ENCODE measurements at places on chromosomes 3 and 15.

DNA sequence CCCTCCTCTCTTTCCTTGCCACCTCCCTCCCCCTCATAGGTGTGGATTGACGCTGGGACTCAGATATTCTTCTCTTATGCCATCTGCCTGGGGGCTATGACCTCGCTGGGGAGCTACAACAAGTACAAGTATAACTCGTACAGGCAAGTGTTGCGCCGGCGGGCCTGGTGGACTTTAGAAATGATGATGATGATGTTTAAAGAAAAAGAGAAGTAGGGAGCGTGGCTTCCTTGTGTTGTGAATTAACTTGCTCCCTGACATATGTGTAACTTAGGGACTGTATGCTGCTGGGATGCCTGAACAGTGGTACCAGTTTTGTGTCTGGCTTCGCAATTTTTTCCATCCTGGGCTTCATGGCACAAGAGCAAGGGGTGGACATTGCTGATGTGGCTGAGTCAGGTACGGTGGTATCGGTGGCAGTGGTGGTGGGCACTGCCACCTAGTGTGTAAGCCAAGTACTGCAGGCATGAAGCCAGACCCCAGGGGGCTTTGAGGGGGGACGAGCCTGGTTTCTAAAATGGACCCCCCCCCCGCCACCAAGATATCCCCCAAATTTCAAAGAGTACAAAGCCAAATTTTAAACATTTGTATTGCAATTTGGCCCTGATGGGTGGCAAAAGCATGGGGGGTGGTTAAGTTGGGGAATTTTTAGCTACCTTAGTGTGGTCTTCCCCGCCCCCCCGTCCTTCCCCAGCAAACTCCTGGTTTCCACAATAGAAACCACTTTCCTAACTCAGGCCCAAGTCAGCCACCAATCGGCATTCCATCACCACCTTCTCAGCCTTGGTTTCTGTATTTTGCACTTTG lies 65.6 kb downstream of the SLC6A6 start:
- DNase-seq = no peak

- peak; percentile 55 for DNase-seq
Measured at GRCh38 chr3:146250449-146251382, at the start of gene PLSCR4. PLSCR4 (minus strand) TSS chr3:146251105; CDS start chr3:146222071, 29,034 bp downstream.

DNA sequence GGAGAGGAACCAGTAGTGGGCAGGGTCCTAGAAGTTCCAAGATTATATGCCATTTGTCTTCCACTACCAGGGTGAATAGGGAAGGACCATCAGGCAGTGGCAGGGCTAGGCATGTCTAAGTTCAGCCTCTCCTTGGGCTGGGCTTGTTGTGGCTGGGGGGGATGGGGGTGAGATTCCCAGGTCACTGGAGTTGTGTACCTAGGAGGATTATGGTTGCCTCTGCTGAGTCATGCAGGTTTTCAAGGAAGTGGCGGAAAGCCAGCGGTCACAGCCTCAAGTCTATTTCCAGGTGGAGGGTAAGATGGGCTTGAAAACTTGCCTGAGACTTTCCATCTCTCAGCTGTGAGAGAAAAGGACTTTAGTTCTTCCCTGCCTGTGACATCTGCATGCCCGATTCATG lies 1407.1 kb downstream of the SI start:
- DNase-seq = no peak

DNA sequence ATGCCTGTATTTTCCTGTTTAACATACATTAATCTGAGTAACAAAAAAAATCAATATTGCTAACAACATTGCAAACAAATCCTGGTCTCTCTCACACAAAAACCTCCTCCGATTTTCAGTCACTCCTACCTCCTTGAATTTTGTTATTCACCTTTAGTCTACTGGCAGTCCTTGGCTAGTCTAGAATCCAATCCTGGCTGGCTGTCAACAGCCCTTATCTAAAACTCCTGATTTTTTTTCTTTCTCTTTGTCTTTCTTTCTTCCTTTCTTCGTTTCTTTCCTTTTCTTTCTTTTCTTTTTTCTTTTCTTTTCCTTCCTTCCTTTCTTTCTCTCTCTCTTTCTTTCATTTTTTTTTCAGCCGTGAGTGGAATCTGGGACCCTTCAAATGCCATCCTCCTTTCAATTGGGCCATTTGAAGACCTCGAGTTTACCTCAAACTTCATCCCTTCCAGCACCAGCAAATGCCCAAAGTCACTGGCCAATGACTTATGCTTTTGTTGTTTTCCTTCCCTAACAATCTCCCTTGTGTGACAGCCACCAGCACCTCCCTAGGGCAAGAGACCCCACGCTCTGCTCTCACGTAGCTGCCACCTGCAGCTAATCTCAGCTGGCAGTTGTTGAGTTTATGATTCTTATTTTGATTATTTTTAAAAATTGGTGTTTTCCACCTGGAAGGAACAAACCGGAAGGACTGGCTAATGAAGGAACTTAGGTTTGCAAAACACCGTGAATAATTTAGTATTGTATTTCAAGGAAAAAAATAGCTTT lies 6.8 kb upstream of the ONECUT1 start:
- no peak for DNase-seq

- DNase-seq = no peak
Measured at GRCh38 chr3:141275511-141275910, 43.9 kb downstream of the PXYLP1 start.

GRCh38 chr3:177681852-177682251 lies 484.6 kb upstream of the TBL1XR1 start:
- no peak for DNase-seq

DNA sequence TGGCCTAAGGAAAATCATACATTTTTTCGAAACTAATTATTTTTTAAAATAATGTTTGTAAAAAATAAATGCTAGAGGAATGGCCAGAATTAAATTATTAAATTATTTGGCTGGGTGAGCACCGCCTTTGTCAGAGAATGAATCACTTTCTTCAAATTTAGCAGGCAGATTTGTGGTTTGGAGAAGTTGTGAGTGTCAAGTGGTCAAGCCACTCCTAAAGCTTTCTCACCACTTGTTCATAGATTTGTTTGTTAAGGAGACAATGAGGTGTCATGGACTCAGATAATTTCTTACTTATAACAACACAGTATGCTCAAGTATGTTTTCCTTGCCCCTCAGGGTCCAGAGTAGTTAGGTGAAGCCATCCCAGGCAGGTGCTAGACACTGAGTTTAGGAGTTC lies 196.2 kb downstream of the TUSC7 start:
- DNase-seq = no peak

DNA sequence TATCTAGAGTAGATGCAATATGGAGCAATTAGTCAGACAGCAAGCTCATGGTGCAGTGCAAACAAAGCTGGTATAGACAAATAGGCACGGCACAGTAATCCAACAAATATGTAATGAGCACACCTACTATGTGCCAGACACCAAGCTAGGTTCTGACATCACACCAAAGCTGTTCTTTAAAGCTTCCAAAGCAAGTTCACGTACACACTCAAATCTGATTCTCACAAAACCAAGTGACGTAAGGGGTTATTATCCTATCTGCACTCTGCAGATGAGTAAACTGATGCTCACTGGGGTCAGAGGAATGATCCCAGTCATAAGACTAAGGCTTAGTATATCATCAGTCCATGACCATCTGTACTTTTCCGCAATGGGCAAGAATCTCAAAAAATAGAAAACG lies 27.8 kb upstream of the LIPC start:
- no peak for DNase-seq

DNA sequence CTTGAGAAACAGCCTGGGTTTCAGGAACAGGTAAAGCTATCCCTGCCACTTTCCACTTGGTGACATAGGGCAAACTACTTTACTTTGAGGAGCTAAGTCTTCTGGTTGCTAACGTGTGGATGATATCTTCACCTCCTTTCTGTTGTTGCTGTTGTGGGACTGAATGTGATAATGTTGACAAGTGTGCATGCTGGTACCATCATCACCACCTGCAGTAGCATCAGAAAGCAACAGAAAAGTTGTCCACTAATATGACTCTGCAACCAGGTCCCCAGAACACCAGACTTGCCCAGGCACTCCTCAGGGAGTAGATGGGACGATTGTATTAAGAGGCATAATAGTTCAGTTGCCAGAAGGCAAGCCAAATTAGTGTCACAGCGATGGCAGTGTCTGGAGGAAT lies 203.2 kb upstream of the MCTP2 start:
- DNase-seq = no peak

DNA sequence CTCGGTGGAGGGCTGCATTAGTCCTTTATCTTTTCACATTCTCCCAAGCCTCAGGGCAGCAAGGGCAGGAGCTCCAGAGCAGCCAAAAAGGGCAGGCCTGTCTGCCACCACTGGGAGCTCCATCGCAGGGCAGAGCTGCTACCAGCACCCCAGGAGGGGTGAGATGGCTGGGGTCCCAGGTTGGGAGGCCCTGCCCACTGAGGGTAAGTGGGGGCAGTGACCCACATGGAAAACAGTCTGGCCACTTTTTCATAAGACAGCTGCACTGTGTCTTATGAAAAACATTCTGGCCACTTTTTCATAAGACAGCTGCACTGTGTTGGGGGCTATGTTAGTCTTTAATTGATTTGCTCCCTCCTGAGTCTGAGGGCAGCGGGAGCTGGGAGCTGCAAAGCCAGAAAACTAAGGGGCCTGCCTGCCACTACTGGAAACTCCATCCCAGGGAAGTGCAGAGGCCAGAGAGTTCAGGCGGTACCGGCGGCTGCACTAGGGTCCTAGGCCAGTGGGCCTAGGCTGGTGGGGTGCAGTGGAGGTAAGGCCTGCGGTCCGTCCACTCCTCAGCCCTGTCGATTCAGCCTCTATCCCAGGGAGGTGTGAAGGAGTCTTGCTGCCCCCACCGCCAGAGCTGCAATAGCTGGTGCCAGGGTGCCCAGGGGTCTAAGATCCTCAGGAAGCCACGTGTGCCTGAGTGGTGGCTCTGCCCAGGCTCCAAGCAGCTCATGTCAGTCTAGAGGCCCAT lies 45.4 kb downstream of the TMCO5A start:
- DNase-seq = no peak

- DNase-seq = no peak
Measured at GRCh38 chr15:50066202-50066601, 52.8 kb downstream of the ATP8B4 start.

GRCh38 chr3:119579366-119580066 lies at the start of gene ADPRH:
ADPRH (plus strand) TSS chr3:119579492; CDS start chr3:119582170, 2,678 bp downstream.
- peak; percentile 23 for DNase-seq

DNA sequence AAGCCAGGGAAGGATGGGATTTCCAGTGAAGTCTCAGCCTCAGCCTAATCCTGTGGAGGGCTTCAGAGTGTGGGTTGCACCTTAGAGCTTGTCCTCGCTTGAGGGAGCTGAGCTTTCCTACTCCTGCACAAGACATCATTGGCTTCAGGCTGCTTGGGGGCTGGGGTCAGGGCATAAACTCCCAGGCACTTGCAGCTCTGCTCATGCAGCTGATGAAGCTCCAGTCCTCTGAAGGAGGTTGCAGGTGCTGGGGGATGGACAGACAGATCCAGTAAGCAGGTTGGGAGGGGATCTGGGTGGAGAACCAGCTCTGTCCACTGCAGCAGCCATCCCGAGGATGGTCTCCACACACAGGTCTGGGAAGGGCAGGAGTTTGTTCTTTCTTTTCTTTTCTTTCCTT lies 19.4 kb upstream of the POLG start:
- DNase-seq = no peak

DNA sequence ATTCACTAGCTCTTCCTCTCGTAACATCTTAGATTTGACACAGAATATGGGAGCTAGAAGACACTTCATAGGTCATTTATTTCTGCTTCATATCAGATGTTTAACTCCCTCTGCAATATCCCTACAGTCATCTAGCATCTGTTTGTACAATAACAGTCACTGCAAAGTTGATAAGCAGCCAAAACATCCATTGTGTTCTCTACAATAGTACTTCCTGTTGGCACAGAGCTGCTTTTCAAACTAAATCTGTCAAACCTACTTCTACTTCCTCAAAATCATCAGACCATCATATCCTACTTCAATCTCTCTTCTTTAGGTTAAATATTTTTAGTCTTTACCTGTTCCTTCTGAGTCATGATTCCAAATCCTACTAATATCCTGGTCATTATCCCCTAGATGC lies 233.2 kb downstream of the FGF12 start:
- DNase-seq = no peak

DNA sequence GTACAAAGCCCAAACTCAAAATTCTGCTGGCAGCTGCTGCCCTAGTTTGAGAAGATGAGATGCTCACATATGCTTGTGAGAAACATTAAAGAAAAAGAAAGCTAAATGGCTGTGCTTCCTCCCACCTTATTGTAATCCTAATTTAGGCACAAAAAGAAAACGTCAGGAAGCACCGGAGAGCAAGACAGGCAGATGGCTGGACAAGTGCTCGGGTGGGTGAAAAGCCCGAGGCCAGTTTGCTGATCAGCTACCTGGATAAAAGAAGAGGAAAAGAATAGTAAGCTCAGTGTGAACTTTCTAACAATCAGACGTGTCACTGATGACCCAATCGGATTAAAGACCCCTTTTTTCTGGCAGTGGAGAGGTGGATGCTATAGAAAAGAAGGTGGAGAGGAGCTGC lies 368.0 kb upstream of the ATP10A start:
- DNase-seq = no peak

DNA sequence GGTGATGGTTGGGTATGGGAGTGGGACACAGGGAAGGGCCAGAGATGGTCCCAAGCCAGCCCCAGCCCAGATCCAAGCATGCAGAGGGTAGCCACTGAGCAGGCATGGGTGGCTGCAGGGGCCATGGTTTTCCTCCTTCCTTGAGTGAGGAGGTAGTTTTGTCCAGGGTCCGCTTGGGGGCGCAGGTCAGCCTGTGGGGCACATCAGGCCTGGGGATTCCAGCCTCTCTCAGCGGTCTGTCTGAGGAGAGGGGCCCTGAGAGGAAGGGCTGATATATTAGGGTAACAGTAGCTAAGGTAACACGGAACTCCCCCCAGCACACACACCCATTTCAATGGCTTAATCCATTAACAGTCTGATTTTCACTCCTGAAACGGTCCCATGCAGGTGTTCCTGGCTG lies 22.7 kb upstream of the LCTL start:
- no peak for DNase-seq

DNA sequence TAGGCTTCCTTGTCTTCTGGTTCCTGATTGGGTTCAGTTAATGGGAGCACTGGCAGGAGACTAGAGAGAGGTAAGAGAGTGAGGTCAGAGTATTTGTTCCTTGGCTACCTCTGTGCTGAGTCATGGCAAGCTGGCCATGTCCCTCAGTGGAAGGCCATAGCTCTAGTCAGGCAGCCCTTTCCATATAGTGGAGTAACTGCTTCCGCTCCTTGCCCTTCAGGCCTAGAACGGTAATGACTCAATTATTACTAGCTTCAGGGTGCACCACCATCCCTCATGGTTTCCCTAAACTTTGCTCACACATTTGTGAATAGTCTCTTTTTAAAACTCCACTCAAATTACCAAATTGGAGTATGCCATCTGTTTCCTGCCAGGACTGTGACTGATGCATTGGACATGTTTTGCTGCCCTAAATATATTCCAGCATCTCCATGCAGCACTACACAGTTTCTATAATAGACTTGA lies 10.5 kb upstream of the ANO10 start:
- DNase-seq = no peak

GRCh38 chr3:192372616-192373015 lies 354.7 kb downstream of the FGF12 start:
- DNase-seq = peak; percentile 64

- DNase-seq = no peak
Measured at GRCh38 chr3:5645692-5646410, 458.3 kb downstream of the EDEM1 start.

- DNase-seq = no peak
Measured at GRCh38 chr3:188294113-188294512, 140.2 kb downstream of the LPP start.
